ENCODE measurements at places on chromosomes 6 and 20. TPM values are rescaled to one million over a fixed set of nuclear protein-coding genes. Genes with fewer than 3 reads are reported as not detected.

CD93 gene
- total RNA-seq = not detected

POU5F1 gene
- not detected for total RNA-seq

ERVFRD-1 gene
- total RNA-seq = under 0.01 TPM

SPATS1 gene
- total RNA-seq = not detected

FBXL4 gene
- 12.6 TPM for total RNA-seq

JPH2 gene
- 155 TPM for total RNA-seq

CDSN gene
- 69.1 TPM for total RNA-seq

SNAI1 gene
- not detected for total RNA-seq

SOX18 gene
- total RNA-seq = not detected

RIPOR3 gene
- total RNA-seq = 0.22 TPM

DEFB113 gene
- not detected for total RNA-seq

DHX16 gene
- 28.3 TPM for total RNA-seq

FILIP1 gene
- under 0.01 TPM for total RNA-seq

PROCR gene
- 30.6 TPM for total RNA-seq

ZSCAN31 gene
- 2.0 TPM for total RNA-seq

LTB gene
- not detected for total RNA-seq

LPIN3 gene
- 15.6 TPM for total RNA-seq

HCK gene
- total RNA-seq = not detected

MRPS26 gene
- 27.7 TPM for total RNA-seq

CUTA gene
- total RNA-seq = 111 TPM

Data from placental epithelial cell (primary cell).